Suppressor macrophage (primary cell): ENCODE measurements at places on chromosomes 1 and 21.

DNA sequence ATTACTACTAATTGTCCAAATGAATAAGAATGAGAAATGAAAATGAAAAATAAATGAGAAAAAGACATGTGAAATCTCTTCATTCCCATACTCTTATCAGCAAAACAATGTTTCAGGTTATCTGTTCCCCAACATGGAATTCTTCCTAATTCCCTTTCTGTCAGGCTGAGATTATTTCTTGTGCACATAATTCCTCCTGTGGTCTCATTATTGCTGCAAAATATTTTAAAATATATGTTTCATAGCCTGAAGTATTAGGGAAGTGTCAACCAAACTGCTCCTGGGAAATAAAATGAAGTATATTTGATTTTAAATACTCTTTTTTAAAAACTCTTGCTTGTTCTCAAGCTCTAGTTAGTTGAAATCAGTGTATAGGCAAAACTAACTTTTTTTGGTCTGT lies 314.9 kb downstream of the USP25 start:
- DNase-seq: no peak

- DNase-seq: no peak
These were observed 204.1 kb downstream of the MATN1 start for GRCh38 chr1:30519201-30519763.

DNA sequence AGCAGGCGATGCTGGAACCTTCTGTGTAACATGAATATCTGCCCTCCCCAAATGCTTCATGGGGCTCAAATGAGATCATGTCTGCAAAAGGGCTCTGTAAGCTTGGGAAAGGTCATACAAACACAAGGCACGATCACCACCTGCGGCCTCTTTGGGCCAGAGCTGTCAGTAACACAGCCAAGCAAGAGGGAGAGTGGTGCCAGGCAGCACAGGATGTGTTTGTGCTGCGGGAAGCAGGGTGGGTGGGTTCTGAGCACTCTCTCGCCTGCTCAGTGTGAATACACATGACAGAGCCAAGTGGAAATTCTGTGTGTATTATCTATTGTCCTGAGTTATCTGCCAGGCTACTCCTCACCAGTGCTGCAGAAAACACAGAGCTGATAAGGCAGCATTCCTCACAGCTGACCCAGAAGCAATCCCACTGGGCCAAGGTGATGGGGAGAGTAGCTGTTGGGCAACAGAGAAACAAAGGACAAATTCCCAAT lies 101.2 kb downstream of the LAMC2 start:
- no peak for DNase-seq

DNA sequence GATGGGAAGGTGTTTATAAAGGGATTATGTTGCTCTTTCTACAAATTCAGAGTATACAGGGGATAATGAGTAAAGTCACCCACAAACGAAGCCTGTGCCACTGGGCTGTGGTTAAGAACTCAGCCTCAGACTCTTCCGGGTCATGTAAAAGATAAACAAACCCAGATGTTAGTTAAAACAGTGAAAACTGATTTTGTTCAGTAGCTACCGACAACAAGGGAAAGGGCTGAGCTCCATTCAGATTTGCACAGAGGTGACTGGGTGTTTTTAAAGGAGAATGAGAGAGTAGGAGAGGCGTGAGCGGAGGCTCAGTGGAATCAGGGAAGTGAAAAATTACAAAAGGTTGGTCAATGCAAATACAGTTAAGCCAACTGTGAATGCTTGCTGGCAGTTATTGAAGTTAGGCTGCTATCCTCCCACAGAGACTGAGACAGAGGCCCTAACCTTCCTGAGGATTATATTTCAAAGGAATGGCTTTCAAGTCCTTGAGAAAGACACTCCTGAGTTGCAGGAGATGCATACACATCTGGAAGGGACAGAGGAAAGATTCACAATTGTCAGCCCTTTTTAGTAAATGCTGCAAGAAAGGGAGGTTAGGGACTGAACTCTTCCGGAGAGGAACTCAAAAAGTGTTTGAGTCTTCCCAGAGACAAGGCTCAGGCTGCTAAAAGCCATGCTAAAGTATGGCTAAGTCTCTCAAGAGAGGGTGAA lies 29.9 kb upstream of the SAMD13 start:
- peak; percentile 61 for DNase-seq

- DNase-seq: no peak
These were observed 40.7 kb downstream of the SLC66A1 start for GRCh38 chr1:19352839-19353238.

GRCh38 chr1:226405411-226405988 lies 2.4 kb downstream of the PARP1 start:
- DNase-seq: peak; percentile 36

DNA sequence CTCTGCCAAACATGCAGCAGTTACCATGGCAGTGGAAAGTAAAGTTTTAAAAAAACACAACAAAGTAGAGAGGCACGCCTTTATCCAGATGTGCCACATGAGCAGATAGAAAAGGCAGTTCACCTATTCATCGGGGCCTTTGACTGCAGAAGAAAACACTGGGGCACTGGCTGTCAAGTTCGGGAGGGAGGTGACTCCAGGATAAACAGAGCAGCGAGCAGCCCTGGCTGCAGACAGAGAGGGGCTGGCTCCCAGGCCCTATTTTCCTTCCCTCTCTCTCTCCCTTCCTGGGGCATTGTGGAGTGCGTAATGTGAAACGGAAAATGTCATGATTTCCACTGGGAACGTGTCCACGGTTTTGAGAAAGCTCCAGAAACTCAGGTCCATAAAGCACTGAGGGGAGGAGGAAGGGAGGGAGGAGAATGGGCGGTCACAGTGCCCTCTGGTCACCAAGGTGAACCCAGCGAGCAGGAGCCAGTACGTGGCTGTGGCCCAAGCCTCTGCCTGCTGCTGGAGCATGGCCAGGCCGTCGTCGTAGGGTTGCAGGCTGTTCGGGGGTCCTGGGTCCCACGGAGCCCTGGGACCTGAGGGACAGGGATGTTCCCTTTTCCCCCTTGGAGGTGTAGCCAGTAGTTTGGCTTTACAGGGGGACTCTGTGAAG lies 114.7 kb upstream of the IRF2BP2 start:
- no peak for DNase-seq
